Stimulated activated CD8-positive, alpha-beta memory T cell treated with anti-CD3 and anti-CD28 coated beads, Interleukin-4, amount 100 ng/mL, for 24 hours (primary cell): ENCODE measurements at places on chromosomes 4 and X.

DNA sequence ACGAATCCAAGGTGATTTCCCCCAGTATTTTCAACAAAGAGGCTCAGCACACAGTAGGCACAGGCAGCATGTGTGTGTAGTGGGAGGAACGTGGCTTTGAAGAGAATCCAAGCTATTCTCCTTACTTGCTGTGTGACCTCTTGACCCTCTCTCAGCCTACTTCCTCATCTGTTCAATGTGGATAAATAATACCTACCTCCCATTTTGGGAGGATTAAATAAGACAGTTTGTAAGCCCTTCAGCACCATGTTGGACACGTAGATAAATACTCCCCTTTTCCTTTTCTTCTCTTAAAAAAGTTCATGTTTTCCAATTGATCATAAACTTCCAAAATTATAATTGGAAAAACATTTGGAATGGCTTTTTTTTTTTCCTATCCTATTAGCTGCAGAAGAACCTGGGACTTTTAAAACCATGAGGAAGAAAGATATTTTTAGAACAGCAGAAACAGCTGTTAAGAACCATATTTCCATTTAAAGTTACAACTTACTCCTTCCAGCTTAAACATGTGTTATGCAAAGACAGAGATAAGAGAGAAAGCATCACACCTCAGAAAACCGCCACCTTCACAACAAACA is 56.1 kb upstream of the TMEM131L start:
- no peak for DNase-seq

GRCh38 chr4:182513587-182514291 is 270.5 kb downstream of the TENM3 start:
- no peak for DNase-seq

- DNase-seq: no peak
These were observed 71.6 kb upstream of the MAB21L2 start for GRCh38 chr4:150510176-150510865.

GRCh38 chrX:102651242-102652011 is at the start of gene GPRASP1:
TSS of gene GPRASP1 (plus strand) at chrX:102651483. CDS start at chrX:102653914, 2,431 bp downstream.
- peak; percentile 34 for DNase-seq

GRCh38 chr4:48746608-48747362 is 33.3 kb downstream of the FRYL start:
- no peak for DNase-seq

DNA sequence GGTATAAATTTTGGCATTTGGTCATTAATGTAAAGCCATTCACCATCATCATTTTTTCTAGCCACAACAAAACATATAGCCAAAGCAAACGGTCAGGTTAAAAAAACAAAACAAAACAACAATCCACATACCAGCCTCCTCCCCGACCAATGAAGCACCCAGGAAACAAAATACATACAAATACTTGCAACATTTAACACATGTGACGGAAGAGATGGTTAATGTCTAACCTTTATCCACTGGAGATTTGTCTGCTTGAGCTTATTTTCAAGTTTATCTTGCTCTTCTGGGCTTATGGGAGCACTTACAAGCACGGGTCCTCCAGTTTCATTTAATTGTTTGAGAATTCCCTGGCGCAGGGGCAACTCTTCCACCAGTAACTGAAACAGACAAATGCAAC is 857.5 kb upstream of the FTHL17 start:
- no peak for DNase-seq
